ENCODE measurements at places on chromosomes 2 and 18.

DNA sequence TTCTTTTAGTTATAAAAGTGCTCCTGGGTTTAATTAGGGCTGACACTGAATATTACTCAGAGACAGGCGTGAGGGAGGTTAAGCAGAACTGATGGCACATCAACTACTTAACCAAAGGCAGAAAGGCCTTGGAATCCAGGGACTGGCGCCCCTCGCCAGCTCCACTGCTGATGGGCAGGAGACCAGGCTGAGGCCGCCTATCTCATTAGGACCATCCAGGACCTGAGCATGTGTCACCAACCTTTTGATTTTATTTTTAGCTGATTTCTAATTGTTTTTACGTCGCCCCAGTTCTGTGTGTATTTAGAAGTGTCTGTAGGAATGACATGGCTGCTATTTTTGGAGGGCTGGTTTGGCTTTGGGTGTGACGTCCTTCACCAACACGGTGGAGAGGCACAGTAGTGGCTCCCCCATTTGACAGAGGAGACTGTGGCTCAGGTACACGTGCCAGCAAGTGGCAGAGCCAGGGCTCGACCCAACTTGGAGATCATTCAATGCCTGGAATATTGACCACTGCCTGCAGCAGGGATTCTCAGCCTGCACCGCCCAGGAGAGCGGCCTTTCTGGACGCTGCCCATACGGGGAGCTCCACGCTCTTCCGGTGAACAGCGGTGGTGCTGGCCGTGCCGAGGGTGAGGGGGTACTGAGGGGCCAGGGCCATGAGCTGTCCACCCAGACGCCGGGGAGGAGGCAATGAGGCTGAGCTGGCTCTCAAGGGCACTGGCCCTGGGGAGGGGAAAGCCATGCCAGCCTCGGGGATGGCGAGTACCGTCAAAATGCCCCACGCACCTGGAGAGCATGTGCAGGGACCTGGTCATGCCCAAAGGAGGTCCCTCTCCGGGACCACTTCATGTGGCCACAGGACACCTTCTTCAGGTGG lies 205.7 kb downstream of the ASB1 start:
- no peak for DNase-seq

DNA sequence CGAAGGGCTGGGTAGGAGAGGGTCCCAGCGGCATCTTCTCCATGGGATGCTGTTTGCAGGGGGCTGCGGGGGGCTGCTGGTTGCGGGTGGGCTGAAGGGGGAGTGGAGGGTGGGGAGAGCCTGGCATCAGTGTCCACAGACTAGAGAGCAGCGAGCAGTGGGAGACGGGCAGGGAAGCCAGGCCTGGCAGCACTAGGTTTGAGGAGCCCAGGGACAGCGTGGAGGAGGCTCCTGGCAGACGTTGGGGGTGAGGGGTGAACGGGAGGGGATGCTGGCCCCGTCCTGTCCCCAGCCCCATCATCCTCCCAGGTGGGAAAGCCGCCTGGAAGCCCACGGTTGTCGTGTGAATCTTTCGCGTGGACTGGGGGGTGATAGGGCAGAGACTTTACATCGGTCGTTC lies 48.2 kb upstream of the TFCP2L1 start:
- DNase-seq = no peak

GRCh38 chr2:233846387-233847247 lies 7.7 kb downstream of the HJURP start:
- no peak for DNase-seq

DNA sequence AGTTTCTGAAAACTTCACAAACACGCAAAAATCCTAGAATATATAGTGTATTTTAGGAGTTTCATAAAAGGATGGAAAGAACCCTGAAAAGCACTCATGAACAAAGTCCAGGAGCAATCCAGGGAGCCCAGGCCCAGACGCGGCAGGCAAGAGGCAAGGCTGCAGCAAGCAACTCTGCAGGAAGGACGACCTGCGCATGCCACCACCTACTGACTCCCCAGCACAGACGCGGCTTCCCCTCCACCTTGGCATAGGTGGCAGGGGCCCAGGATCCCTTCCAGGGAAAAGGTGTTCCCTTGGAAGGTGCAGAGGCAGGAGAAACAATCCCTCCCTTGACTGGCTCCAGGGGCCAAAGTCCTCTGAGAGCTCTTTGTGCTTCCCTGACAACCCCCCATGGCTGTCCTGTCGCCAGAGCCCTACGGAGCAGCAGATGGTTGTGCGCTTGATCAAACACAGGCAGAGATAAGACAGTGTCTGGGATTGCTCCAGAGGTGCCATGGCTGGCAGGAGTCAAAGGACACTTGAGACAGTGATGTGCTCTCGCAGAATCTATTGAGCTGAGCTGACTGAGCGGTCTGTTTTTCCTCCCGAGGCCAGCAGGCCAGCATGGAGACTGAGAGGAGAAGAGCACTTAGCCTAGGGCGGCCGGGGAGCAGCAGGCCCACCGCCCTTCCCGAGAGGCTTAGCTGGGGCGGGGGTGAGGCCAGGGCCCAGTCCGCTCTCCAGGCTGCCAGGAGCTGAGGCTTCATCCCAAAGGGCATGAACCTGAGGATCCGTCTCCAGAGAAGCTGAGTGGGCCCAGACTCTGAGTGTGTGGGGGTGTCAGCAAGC lies 10.8 kb upstream of the AMER3 start:
- DNase-seq = no peak

DNA sequence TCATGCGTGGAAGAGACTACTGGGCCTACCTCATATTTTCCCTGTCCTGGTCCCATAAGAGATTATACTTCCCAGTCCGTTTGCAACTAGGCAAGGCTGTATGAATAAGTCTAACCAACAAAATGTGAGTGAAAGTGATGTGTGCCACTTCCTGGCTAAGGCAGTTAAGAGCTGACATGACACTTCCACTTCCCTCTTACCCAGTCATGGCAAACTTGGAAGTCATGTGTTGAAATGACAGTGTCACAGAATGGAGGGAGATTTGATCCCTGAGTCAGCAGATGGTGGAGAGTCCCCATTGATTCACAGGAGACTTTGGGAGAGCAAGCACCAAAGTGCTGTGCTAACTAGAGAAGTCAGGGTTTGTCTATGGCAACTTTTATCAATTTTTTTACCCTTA lies 36.4 kb downstream of the TACR1 start:
- peak; percentile 17 for DNase-seq

All from kidney tubule cell (primary cell).